Activated naive CD8-positive, alpha-beta T cell treated with anti-CD3 and anti-CD28 coated beads for 36 hours (primary cell): ENCODE measurements at places on chromosomes 1 and 21.

DNA sequence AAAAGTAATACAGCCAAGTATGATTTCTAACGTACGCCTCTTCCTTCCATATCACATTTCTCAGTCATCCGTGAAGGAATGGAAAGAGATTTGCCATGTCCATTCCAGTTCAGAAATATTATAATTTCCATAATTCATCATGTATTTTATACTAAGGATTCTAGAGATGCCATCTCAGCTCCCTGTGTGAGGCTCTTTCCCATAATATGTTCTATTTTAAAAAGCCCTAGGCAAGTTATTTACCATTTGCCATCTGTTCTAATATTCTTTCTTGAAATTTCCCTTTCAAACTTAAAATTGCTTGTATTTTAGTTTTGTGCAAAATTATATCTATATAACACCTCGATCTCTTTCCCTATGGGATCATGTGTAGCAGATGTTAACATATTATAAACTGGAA lies 106.7 kb downstream of the FMN2 start:
- DNase-seq = no peak

DNA sequence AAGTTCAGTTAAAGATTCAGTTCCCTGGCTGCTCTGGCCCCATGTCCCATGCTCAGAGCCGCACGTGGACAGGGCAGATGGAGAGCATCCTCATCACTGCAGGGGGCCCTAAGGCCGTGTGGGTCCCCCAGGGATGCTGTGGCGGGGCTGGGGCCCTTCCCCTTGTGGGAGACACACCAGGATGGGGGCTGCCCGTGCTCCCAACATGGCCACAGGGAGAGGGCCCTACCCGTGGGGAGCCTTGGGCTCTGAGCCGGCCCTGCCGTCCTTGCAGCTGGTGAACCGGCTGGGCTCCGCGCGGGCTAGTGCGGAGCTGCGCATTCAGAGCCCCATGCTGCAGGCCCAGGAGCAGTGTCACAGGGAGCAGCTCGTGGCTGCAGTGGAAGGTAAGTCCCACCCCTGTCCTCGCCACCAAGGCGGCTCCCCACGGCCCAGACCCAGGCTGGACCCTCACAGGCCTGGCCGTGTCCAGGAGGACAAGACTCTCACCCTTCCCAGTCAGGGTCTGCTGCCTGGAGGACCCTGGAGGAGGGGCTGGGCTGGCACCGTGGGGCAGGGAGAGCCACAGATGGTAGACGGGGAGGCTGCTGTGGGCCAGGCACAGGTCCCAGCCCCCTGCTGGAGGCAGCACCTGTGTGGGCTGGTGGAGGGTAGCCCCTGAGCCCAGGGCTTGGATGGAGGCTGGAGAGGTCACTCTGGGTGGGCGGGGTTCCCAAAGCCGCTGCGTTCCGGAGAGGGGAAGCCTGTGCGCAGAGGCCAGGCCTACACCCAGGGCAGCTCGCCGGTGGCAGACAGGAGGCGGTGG lies 53.8 kb downstream of the TRIM11 start:
- no peak for DNase-seq

GRCh38 chr1:205028924-205029323 lies 14.1 kb upstream of the CNTN2 start:
- no peak for DNase-seq

DNA sequence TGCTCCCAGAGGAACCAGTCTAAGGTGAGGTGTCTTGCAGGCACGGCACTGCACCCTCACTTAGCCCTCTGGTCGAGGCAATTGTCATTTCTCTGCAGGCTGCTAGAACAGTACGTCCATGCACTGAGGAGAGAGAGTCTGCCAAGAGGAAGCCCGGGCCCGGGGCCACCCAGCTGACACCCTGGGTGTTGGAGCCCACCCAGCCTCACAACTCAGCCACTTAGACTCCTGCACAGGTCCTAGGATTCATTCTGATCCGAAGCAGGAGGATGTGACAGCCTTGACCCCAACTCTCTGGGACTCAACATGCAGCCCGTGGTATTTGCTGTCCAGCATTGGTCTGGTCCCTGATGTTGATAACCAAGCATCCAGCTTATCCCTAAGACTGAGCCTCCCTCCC lies 111.9 kb downstream of the ADSS2 start:
- DNase-seq = no peak

DNA sequence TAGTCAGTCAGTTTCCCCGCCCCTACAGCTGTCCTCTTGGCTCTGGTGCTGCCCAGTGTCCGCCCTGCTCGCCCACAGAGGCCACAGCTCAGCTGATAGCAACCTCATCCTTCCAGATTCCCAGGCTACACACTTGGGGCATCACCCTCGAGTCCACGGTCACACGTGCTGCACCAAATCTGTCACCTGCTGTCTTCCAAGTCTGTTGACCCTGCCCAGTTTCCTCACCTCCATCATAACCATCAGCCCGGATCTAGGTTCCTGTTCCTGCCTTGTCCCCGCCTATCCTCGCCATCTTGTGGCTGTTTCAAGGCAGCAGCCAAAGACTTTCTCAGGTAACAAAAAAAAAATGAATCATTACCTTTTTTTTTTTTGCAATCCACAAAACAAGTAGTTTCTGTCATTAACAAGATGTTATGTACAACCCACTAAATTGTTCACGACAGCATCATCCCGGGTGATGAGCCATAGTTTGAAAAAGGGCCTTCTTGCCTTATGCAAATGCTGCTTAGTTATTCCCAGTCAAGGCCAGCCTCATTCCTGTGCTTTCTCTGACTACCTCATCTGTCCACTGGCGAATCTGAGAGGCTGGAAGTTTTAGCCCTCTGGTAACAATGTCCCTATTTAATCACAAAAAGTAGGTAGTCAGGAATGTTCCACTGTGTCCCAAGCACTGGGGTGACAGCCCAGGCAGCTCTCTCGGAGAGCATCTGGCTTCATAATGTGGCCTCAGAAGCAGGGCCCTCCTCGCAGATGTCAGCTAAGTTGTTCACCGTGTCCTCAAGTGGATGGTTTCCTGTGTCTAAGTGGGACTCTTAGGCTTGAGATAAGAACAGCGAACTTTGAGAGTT lies 4.9 kb upstream of the MIIP start:
- DNase-seq = no peak

DNA sequence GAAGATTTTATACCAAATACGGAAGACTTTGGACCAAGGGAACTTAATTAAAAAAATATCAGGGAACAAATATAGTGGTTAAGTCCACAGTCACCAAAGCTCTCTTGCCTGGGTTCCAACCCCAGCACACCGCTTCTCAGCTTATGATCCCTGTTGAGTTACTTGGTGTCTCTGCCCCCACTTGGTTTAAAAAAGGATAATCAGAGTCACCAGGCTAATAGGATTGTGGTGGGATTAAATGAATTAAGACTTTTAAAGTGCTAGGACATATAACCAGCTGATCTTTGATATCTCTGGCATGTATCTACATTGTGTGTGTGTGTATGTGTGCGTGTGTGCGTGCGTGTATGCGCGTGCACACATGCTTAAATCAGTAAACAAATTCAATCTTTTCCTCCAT lies 474.7 kb upstream of the DAB1 start:
- DNase-seq = no peak

- no peak for DNase-seq
Observed at GRCh38 chr1:231558708-231559185, 30.3 kb downstream of the TSNAX start.

DNA sequence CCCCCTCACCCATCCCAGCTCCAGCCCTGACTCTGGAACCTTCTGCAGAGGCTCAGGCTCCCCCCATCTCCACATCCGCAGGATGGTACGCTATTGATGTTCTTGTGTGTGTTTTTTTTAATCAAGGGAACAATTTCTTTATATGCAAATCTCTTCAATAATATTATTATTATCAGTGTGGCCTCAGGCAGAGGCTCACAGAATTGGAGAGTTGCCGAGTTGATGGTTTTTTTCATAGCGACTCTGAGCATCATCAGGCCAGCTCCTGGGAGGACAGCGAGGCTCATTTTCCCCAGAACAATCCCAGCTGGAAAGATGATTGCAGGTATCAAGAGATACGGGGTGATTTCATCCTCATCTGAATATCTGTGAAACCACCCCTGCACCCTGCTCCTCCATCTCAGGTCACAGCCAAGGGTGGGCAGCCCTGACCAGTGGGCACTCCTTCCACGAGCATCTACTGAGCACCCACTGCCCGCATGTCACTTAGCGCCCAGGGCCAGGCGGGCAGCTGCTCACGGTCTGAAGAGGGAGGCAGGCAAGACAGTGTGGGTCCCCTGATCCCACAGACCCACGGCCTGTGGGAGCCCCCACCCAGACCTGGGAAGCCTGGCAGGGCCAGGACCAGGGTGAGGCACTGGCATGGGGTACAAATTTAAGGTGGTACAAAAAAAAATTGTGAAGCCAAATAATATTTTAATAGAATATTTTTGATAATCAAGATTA lies 245.6 kb upstream of the VAMP3 start:
- DNase-seq = no peak
